ENCODE measurements at places on chromosomes 6 and 20.

DNA sequence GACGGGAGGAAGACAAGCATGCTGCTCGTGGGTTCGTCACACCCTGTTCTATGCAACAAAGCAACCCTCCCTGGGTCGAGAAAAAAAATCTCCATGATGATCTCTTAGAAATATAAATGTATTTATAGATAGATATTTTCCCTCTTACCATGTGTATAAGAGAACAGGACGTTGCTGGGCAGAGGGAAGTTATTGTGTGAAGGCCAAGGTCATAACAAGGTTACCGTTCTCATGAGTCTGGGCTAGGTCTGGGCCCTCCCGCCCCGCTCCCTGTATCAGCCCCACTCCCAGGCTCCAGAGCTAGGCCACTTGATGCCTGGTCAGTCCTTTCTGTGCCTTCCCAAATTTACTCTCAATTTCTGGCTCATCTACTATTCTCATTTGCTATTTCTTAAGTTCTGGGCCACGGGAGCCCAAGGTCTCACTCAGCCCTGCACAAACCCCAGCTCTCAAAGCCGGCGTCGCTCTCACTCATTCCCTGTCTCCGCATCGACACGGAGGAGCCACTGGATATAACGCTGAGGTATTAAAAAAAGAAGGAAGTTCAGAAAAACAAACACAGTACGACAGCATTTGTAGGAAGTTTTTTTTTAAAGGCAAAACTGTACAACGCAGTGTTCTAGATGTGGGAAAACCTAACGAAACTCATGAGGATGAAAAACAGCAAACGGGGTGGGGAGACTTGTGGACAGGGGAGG lies 96.8 kb downstream of the PSMG4 start:
- DNase-seq = no peak

- no peak for DNase-seq
Observed at GRCh38 chr6:149089510-149089909, 228.0 kb upstream of the TAB2 start.

GRCh38 chr6:56232436-56232835 lies 14.9 kb downstream of the COL21A1 start:
- DNase-seq = no peak

DNA sequence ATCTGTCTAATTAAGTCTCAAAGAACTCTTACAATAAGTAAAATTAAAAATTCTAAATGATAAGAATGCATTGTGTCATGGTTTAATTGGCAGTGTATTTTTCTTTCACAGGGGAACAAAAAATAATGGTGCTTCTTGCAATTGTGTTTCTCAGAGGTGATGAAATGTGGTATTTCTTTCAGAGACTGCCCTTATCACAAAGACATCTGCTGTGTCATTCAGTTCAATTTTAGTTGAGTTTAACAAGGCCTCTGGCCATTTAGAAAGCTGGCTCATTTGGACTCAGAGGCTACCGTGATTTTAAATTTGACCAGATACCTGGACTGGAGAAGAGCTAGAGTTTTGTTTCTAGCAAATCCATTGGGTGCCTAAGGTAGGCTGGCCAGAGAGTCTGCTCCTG lies 23.6 kb upstream of the ZNF831 start:
- no peak for DNase-seq

GRCh38 chr6:139186692-139187091 lies 51.8 kb downstream of the HECA start:
- no peak for DNase-seq

- DNase-seq = no peak
Observed at GRCh38 chr20:56806952-56807517, 177.9 kb downstream of the TFAP2C start.

DNA sequence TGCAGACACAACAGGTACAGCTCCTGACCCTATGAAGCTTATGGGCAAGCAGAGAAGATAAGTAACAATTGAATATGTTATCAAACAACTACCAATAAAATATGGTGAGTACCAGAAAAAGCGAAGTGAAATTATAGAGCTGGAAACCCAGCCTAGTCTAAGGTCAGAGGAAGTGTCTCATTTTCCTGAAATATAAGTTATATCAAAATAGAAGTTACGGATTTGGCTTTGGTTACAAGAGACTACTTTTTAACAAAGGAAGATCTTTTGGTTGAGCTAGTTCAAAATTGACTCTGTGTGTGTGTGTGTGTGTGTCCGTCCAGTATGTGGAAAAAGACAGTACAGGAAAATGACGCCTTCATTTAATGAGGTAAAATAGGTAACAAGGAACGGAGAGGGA lies 8.9 kb downstream of the STX11 start:
- DNase-seq = no peak

DNA sequence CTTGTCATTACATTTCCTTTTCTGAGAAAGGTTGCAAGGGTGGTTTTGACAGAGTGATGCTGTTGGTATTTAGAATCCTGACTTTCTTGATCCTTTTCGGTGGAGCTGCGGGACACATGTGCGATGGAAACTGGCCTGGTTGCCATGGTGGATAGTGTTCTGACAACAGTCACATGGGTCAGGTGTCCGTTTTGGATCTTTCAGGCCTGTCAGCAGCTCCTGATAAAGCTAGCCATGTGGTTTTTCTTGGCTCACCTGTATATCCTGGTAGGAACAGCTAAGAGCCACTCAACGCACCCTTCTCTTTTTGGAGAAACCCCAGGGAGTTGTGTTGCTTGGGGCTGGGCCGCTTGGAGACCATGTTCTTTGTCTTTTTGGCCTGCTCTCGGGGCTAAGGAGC lies 177.4 kb downstream of the MTFR2 start:
- no peak for DNase-seq

DNA sequence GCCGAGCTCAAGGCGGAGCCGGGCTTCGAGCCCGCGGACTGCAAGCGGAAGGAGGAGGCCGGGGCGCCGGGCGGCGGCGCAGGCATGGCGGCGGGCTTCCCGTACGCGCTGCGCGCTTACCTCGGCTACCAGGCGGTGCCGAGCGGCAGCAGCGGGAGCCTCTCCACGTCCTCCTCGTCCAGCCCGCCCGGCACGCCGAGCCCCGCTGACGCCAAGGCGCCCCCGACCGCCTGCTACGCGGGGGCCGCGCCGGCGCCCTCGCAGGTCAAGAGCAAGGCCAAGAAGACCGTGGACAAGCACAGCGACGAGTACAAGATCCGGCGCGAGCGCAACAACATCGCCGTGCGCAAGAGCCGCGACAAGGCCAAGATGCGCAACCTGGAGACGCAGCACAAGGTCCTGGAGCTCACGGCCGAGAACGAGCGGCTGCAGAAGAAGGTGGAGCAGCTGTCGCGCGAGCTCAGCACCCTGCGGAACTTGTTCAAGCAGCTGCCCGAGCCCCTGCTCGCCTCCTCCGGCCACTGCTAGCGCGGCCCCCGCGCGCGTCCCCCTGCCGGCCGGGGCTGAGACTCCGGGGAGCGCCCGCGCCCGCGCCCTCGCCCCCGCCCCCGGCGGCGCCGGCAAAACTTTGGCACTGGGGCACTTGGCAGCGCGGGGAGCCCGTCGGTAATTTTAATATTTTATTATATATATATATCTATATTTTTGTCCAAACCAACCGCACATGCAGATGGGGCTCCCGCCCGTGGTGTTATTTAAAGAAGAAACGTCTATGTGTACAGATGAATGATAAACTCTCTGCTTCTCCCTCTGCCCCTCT lies 1.1 kb downstream of the CEBPB start:
- no peak for DNase-seq

DNA sequence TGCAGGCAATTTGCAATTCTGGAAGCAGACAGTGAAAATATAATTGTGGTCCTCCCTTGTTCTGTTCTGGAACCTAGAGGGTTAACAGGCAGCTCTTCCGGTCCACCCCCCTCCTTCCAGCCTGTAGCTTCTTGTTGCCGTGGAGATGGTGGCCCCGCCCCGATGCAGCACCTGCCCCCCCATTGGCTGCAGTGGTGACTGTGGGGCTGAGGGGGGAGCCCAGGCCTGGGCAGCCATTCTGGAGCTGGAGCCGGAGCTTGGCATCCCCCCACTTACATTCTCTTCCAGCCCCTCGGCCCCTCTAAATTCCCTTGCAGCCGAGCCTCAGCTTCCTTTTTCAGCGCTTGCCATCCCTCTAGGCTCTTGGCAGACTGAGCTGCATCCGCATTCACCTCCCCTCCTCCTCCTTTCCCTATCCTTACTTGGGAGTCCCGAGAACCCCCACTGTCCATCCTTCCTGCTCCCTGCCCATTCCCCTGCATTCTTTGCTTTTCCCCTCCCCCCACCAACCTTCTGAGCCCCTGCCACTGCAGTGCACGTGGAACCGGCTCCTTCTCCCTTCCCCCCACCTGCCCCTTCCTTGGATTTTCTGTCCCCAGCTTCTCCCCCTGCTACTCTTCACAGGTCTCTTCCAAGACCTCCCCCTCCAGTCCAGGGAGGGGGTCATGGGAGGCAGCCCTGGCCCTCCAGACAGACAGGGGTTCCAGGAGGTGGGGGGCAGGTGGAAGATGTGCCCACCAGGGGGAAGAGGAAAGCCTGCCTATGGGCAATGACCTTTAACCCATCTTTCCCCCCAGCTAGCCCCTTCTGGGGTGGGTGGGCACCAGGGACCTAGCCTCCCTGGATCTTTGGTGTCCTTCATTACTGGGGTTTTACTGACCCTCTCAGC lies 11.4 kb downstream of the SYNGAP1 start:
- peak; percentile 55 for DNase-seq

DNA sequence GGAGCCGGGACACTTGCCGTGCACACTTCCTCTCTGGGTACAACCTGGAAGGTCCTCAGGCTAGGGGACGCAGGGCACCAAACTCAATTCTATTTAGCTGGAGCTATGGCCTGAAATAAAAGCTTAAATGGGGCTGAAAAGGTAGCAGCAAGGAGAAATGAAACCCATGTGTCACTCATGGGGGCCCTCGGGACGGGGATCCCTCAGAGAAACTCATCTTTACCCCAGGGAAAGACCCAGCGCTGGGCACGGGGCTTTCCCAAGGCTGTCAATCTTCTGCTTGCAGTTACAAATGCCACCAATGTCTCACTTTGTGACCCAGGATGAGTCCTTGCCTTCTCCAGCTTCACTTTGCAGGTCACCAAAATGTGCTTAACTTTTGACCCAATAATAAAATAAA lies 16.5 kb downstream of the SNAI1 start:
- no peak for DNase-seq

GRCh38 chr6:157978021-157978783 lies 3.5 kb upstream of the SYNJ2 start:
- DNase-seq = no peak
